ENCODE measurements at places on chromosomes 13 and 19. TPM values are rescaled to one million over a fixed set of nuclear protein-coding genes. Genes with fewer than 3 reads are reported as not detected.

Gene SIGLEC5
- not detected for total RNA-seq

Gene LONP1
- total RNA-seq: 290 TPM

Gene ATXN8OS
- total RNA-seq: not detected

Gene SLC7A9
- not detected for total RNA-seq

Gene SHISA2
- 0.13 TPM for total RNA-seq

Gene POLRMT
- 79.9 TPM for total RNA-seq

Gene KLK8
- total RNA-seq: not detected

Gene TNFSF11
- total RNA-seq: 7.4 TPM

Gene FUT3
- not detected for total RNA-seq

Gene KCNRG
- 0.86 TPM for total RNA-seq

Gene PSG7
- not detected for total RNA-seq

Gene S1PR5
- total RNA-seq: 1.1 TPM

Gene ZNF723
- not detected for total RNA-seq

Gene FSD1
- total RNA-seq: 16.3 TPM

Gene ZNF180
- total RNA-seq: 6.0 TPM

Gene ZNF226
- total RNA-seq: 4.6 TPM

Gene THAP8
- total RNA-seq: 2.0 TPM

Gene FLT1
- 2.7 TPM for total RNA-seq

Gene GPC5
- 0.15 TPM for total RNA-seq

Gene IQCN
- 0.40 TPM for total RNA-seq

Gene ZNF726
- 15.6 TPM for total RNA-seq

Gene FGF22
- total RNA-seq: not detected

Gene ALOX5AP
- 33.4 TPM for total RNA-seq

Gene ZNF493
- 11.4 TPM for total RNA-seq

Gene RGCC
- 129 TPM for total RNA-seq

Gene ADGRL1
- 8.3 TPM for total RNA-seq

Gene ACER1
- not detected for total RNA-seq

Gene ANKRD24
- 1.0 TPM for total RNA-seq

Gene AP1M2
- not detected for total RNA-seq

Gene ANGPTL4
- 0.19 TPM for total RNA-seq

Gene CEACAM5
- not detected for total RNA-seq

Gene NDUFA3
- total RNA-seq: 110 TPM

Gene ZNF208
- total RNA-seq: 2.2 TPM

Gene PLPP2
- total RNA-seq: not detected

Gene DAND5
- total RNA-seq: not detected

Gene CFAP97D2
- total RNA-seq: not detected

Gene HSPB6
- not detected for total RNA-seq

Gene PEAK3
- not detected for total RNA-seq

Gene NCCRP1
- total RNA-seq: not detected

Gene EFNA2
- total RNA-seq: not detected

Gene PPM1N
- total RNA-seq: 2.0 TPM

Gene TSC22D1
- total RNA-seq: 6.8 TPM

Gene HCST
- total RNA-seq: 63.0 TPM

Gene ZNF222
- total RNA-seq: 1.7 TPM

Gene ALDH16A1
- 38.4 TPM for total RNA-seq

Gene PCSK4
- total RNA-seq: 1.3 TPM

Gene RASAL3
- total RNA-seq: 104 TPM

Gene PRMT1
- total RNA-seq: 559 TPM

Gene TMEM238
- 12.1 TPM for total RNA-seq

Gene OLFM4
- not detected for total RNA-seq

Gene ERCC2
- 23.8 TPM for total RNA-seq
